Activated T-helper 1 cell treated with anti-CD3 and anti-CD28 coated beads, Interleukin-12 subunit alpha, Interleukin-12 subunit beta, Interleukin-2, Interleukin-4 antibody, amounts not matched to agents 30 ng/mL and 10 ng/mL and 1 ng/mL, durations not matched to agents 14 hours and 24 hours and 36 hours (primary cell): ENCODE measurements at places on chromosomes 11 and 22.

GRCh38 chr22:17486313-17486712 lies 77.0 kb upstream of the SLC25A18 start:
- DNase-seq = no peak

DNA sequence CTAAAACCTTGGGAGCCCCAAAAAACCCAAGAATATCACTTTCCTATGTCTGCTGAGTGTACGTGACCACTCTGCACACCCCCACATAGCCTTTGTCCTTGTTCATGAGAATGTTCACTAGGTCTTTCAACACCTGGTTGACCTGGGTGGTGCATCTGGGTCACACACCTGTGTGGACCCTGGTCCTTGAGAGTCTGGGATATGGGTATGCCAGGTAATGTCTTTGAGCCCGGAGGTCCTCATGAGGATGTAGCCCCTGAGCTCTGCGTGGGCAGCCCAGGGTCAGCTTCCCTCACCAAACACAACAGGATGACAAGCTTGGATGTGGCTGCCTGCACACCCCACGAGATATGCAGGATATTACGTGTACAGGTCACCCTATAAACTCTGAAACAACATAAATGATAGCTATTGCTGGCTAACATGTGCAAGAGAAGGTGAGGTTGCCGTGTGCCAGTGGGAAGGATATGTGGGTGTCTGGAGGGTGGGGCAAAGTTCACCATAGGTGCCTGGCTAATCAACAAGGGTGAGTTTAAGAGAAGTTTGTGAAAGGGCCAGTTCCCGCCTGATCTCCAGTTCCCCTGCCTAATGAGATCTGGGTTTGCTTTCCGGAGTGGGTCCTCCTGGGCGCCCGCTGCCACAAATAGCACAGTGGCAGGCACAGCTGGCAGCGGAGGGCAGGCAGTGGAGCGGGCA lies 1.4 kb upstream of the PPARA start:
- DNase-seq = no peak

DNA sequence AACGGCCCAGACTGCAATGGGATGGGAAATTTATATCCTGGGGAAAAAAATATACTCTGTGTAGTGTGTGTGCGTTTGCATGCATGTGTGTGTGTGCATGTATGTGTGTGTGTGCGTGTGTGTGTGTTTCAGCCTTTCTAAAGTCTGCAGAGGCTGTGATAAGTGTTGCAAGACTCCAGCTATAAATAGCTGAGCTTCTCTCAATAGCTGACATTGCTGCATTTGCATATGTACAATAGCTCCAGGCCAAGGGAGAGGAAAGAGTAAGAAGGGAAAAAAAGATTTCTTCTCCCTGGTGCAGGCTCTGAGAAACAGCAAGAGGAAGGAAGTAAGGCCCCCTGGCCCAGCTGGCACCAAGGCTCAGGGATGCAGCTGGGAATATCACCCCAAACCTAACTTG lies 483.0 kb downstream of the MN1 start:
- no peak for DNase-seq

GRCh38 chr11:942823-943222 lies 17.2 kb downstream of the AP2A2 start:
- no peak for DNase-seq

DNA sequence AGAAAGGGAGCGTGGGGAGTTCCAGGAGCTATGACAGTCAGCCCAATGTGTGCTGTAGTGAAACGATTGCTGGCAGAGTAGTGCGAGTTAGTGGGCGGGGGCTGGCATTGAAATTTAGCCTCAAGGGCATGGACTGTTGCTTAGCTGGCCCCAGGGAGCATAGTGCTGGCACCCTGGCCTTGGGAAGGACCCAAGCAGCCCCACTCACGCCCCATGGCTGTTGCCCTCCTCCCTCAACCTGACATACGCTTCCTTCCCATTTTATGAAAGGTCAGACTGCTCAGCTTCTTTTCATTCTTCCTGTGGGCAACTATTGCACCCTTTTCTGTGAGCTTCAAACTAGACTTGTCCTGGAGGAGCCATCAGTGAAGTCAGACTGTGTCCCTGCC lies 52.0 kb upstream of the SUSD2 start:
- no peak for DNase-seq

GRCh38 chr22:30425616-30426387 lies at the start of gene MTFP1:
Gene MTFP1, plus strand, starts transcription at chr22:30425768. Its CDS starts 112 bp downstream, at chr22:30425880.
- DNase-seq = peak; percentile 38

GRCh38 chr22:42080287-42080686 lies 787 bp downstream of the SMDT1 start:
- no peak for DNase-seq

GRCh38 chr22:27537501-27537900 lies 264.1 kb downstream of the MN1 start:
- no peak for DNase-seq

DNA sequence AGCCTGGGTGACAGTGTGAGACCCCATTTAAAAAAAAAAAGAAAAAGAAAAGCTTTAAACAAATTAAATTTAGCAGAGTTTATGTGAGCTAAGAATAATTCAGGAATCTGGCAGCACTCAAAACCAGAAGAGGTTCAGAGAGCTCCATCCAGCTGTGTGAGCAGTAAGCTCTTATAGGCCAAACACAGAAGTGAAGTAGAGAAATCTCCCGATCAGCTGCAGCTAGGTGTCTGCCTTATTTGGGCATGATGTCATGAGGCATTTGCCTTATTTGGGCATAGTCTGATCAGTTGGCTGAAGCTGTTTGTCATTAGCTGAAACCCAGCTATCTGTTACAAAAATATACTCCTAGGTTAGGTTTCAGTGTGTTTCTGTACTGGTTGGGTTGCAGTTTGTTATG lies 8.2 kb downstream of the MS4A15 start:
- DNase-seq = no peak

DNA sequence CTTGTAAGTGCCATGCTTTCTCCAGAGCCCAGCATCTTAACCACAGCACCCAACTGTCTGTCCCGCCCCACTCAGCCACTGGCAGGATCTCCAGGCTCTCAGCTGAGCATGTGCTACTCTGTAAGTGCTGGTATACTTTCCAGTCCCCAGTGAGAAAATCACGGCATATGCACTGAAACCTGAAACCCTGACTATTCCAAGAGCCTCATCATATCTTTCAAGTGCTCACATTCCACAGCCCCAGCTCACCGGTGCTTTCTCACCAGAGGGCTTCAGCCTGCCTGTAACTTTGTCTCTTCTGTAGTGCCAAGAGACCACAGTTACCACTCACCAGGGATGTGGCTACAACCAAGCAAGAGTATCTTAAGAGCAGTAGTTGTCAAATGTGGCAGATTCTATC lies 24.4 kb upstream of the PAMR1 start:
- no peak for DNase-seq

DNA sequence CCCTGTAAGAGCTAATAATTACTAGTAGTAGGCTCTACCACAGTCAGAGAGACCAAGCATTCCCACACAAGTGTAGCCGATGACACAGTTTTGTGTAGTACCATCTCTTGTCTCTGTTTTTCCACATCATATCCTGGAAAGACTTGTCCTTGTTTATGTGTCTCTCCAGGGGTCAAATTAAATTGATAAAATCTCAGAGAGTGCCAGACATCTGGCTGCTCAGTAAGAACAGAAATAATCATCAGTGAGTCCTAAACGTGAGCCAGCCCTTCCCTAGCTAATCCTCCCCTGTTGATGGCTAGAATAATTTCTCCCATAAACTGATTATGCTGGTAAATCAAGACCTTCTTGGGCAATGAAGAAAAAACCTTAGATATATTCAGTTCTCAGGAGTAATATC lies 111.4 kb upstream of the GRAMD1B start:
- no peak for DNase-seq

- no peak for DNase-seq
These were observed 1.8 kb upstream of the APBB1 start for GRCh38 chr11:6420677-6421076.

DNA sequence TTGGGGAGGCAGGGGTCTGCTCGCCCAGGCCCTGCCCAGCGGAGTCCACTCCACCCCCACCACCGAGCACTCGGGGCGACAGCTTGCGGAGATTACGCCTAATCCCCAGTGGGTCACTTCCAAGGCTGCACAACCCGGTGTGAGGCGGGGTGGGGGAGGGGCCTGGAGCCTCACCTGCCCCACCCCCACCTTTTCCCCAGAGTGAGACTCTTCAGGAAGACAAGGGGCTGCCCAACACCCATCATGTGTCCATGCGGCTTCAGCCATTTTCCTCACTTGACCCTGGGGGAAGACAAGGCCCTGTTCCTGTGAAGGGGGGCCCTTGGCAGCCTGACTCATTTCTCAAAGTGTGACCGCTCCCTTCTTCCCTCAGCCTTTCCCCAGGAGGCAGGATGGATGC lies 12.5 kb downstream of the SYNGR1 start:
- DNase-seq = no peak

GRCh38 chr22:47204002-47204979 lies 441.8 kb downstream of the TBC1D22A start:
- DNase-seq = no peak

DNA sequence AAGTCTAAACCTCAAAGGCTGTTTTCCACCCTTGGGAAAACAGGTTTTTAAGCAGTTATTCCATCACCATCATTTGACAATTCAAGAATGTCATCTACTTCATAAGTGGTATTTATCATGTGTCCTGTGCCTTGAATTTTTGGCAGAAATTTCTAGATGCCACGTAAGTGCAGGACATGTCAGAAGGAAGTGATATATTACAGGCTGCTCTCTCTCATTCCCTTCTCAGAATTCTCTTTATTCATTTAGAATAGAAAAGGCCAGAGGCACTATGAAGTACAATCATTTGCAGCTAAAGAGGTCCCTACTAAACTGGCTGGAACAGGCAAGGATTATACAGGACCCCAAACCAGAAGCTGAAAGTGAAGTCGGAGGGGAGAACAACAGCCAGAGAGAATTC lies 11.9 kb downstream of the RBFOX2 start:
- DNase-seq = no peak

GRCh38 chr11:91731051-91731450 lies 493.6 kb upstream of the FAT3 start:
- DNase-seq = no peak

GRCh38 chr11:6440906-6441358 lies at the start of gene HPX:
Gene HPX, minus strand, starts transcription at chr11:6440987. Its CDS starts 24 bp downstream, at chr11:6440963.
- DNase-seq = no peak

GRCh38 chr22:37525073-37525745 lies 6.0 kb upstream of the CARD10 start:
- DNase-seq = no peak

DNA sequence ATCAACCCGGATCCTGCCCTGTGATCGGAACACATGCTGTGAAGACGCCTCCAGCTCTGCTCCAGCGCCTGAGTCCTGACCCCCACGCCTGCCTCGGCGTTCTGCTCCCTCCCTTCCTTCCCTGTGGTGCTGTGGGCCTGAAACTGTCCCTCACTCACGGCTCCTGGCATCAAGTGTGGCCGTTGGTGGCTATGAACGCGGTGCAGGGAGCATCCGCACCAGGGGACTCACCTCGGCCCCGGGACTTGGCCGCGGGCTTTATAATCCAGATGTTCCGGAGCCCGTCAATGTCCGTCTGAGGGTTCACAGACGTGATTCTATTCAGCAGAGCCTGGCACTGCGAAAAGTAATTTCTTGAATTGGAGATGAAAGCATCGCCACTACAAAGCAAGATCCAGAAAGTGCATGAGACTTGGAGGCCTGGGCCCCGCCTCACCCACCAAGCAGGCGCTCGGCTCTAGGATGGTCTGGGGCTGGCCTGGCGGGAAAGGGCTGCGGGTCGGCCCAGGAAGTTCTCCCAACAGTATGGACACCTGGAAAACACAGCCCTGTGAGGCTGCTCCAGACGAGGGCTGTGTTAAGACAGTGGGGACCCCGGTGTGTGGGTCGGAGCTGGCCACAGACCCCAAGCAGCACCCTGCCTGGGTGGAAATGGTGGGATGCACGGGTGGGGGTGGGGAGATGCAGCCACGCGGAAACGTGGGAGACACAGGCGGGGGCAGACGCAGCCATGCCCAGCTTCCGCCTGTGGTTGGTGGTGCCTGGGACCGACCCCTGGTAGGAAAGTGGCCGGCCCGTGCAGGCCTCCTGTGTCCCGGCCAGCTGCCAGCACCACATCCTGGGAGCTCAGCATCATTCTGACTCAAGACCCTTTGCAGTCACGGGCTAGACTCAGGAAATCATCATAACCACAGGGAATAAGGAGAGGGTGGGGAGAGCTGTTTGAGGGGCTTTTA lies 21.8 kb upstream of the IL17REL start:
- DNase-seq = no peak

DNA sequence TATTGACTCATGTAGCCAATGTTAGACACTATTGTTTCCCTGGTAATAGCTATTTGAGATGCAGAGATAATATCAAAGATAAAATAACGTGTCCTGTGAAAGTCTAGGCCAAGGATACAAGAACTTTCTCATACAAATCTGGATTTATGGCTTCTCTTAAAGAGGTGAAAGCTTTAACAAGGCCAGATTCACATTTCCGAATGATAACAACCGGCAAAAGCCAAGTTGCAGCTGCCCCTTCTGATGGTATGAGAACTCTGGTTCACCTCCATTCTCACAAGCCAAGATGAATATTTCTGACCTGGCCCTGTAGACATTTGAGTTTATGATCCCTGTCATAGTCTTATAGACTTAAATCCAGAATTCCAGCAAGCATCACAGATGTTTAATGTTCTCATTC lies 230.4 kb upstream of the ZC3H12C start:
- no peak for DNase-seq

DNA sequence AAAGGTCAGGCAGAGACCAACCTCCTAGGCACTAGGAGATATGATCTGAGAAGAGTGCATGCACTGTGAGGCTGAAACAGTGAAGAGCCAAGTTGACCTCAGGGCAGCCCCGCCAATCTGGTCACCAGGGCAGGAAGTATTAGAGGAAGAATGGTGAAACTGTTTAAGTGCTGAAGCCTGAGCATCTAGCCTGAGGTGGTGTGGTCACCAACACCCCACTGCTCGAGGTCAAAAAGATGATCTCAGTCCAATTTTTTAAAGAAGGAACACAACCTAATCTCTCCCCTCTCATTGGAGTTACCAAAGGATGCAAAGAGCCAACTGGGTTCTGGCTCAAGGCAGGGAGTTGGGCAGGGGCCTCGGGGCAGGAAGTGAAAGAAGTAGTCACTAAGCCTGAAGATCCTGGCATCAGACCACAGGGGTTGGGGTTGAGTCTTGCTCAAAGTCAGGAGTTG lies 4.0 kb downstream of the APBB1 start:
- DNase-seq = no peak

DNA sequence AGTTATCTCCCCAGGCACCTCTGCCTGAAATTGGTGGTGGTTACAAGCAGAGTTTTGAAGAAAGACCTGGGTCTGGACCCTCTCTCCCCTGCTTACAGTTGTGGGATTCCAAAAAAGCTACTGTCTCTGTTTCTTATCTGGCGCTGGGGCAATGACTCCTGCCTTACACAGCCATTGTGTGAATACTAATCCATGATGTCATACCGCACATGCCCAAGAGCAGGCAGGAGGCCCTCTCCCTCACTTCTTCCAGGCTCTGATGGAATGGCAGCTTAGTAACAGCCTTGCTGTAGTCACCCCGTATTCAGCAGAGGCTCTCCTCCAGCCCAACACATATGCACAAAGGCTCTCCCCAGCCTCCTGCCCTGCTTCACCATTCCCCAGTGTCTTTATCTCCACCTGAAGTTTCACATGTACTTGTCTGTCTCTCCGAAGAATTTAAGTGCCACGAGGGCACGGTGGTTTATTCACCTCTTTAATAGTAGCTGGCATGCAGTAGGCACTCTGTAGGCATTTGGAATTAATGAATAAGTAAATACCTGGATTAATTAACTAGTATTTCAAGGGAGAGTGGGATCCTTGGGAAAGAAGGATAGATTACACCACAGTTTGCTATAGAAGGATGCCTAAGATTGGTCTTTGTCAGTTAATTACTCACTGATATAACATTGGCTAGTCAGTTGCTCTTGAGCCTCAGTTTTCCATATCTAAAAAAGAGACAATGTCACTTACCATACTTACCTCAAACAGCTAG lies 165.6 kb downstream of the ETS1 start:
- no peak for DNase-seq
